CD4-positive, CD25-positive, alpha-beta regulatory T cell (primary cell): ENCODE measurements at places on chromosomes 3 and 15. TPM values are rescaled to one million over a fixed set of nuclear protein-coding genes. Genes with fewer than 3 reads are reported as not detected.

Gene CNBP
- 278 TPM for total RNA-seq

Gene ADAMTSL3
- total RNA-seq: not detected

Gene PLAAT1
- total RNA-seq: not detected

Gene SUSD5
- not detected for total RNA-seq

Gene CHRD
- total RNA-seq: not detected

Gene P2RY14
- 0.84 TPM for total RNA-seq

Gene SLC22A14
- not detected for total RNA-seq

Gene CHAC1
- total RNA-seq: 0.64 TPM

Gene SPINK8
- total RNA-seq: not detected

Gene NMNAT3
- total RNA-seq: 1.5 TPM

Gene TMEM108
- not detected for total RNA-seq

Gene ZNF385D
- total RNA-seq: 2.7 TPM

Gene CNOT10
- 33.4 TPM for total RNA-seq

Gene POMGNT2
- total RNA-seq: 2.0 TPM
